ENCODE measurements at places on chromosomes 3 and 15.

DNA sequence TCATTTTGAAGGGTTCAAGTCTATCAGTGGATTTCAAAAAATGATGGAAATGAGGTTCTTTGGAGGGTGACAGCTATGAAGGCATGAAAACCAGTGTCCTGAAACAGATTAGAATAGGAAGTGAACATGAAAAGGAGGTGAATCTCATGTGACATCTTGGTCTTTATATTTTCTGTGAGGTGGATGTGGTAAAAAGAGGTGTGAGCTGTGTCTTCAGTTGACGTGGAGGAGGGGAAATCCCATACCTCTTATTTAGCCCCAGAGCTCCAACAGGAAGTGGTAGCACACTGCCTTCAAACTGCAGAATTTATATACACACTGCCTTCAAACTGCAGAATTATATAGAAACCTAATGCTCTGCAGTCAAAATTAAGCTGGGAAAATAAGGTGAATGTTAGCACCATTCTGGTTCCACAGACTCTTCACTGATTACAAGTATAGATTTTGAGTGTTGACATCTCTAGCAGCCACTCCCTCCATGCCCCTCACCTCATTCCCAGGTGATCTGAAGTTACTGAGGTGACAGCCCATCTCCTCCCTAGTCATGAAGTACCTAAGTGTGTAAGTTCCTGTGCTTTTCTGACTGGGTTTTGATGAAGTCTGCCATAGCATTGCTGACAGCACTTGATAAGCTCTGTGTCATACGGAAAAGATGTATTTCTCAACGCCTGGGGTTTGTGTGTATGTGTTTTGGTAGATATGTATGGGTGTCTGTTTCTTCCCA, 2.7 kb downstream of the RAB8B start:
- peak; percentile 52 for DNase-seq

DNA sequence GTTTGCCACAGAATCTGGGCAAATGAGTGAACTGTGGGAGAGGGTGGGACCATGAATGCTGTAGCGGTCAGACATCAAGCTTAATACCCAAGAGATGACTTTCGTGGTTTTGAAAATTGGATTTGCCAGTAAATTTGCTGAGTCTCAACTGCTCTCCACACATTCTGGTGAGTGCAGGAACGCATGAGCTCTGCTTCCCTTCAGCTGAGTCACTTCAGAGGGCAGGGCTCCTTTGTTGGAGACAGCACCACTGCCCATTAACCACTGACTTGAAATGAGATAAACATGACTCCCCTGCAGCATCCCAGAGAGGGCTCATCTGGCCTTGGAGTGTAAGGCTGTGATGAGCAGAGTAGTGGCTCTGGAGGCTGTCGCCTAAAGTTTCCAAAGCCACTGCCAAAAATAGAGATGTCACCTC, 22.6 kb downstream of the RARRES1 start:
- DNase-seq: peak; percentile 70

DNA sequence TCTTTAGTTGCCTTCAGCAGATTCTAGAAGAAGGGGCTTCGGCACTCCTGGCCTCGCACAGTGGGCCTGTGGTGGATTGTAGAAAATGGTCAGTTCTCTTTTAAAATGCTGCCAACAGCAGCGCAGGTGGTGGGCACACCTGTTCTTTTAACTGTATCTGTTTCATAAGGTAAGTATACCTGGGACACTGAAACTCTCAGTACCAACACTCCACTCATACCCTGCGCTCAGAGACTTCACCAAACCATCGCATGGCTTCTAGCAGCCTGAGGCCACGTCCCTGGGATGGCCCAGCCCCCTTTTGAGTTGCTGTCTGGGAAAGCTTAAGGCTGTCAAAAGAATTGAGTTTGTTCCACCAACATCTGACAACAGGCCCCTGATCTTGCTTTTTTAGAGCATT, 56.7 kb upstream of the MCF2L2 start:
- no peak for DNase-seq

- no peak for DNase-seq
Measured at GRCh38 chr3:36945333-36945980, 603 bp upstream of the TRANK1 start.

Measured in suppressor macrophage treated with lipopolysaccharide for 4 hours (primary cell).